DMS79 treated with DMSO at 0.1 percent for 48 hours (cell line): ENCODE measurements at places on chromosomes 3 and 15.

GRCh38 chr3:182636646-182637045 lies 156.7 kb upstream of the ATP11B start:
- DNase-seq, result no peak

DNA sequence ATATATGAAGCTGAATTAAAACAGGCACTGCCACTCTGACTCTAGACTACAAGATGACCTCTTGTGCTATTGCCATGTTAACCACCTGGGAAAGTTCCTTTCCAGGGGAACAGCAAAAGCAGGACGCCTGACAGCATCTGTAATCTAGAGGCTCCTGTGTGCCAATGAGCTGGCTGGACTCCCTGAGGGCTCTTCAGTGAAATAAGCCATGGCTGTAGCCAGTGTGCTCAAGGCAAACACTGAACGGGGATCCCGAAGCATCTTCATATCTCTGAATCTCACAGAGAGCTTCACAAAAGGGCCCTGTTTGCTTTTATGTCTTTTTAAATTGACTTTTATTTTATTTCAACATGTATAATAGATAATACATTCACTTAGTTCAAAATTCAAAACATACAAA lies 57.2 kb downstream of the BFSP2 start:
- DNase-seq, result no peak

- no peak for DNase-seq
Measured at GRCh38 chr3:122642935-122643334, 37.7 kb upstream of the PARP14 start.

GRCh38 chr3:49265661-49266386 lies 11.2 kb downstream of the C3orf62 start:
- no peak for DNase-seq

- DNase-seq, result no peak
Measured at GRCh38 chr3:123457841-123458240, 9.0 kb upstream of the ADCY5 start.

DNA sequence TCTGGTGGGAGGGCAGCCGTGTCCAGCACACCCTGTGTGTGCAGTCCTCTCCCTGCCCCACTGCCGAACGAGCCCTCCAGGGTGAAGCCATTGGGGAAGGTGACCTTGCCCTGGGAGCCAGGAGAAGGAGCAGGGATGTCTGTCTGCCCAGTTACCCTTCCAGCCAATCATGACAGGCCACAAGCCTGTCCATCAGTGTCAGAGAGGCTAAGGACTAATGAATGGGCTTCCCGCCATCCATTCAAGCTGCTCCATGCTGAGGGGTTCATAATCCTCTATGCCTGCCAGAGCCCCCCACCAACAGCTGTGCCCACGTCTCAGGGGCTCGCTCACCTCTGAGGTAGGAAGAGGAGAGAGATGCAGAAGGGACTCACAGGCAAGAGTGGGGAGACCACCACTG lies 15.2 kb downstream of the ALS2CL start:
- DNase-seq, result no peak

- DNase-seq, result no peak
Measured at GRCh38 chr15:101169495-101170071, 82.3 kb downstream of the CHSY1 start.

DNA sequence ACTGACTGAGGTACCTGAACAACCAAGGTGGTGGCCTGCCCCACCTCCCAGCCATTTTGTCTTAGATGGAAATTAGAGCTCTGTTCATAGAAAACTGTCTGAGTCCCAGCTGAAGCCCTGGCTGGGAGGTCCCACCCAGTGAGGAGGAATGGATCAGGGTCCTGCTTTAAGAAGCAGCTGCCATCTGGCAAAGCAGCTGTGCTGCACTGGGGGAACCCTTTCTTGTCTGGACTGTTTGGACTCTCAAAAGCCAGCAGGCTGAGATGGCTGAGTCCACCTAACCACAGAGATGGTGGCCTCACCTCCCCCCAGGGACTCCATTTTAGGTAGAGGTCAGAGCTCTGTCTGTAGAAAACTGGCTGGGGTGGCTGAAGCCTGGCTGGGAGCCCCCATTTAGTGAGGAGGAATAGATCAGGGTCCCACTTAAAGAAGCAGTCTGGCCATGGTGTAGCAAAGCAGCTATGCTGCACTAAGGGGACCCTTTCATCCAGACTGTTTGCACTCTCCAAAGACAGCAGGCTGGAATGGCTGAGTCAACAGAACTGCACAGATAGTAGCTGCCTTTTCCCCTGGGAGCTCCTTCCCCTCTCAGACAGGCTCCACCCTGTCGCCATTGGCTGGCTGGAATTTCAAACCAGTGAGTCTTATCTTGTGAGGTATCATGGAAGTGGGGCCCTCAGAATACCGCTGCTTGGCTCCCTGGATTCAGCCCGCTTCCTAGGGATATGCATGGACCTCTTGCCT lies 116.9 kb downstream of the EPHA6 start:
- no peak for DNase-seq

DNA sequence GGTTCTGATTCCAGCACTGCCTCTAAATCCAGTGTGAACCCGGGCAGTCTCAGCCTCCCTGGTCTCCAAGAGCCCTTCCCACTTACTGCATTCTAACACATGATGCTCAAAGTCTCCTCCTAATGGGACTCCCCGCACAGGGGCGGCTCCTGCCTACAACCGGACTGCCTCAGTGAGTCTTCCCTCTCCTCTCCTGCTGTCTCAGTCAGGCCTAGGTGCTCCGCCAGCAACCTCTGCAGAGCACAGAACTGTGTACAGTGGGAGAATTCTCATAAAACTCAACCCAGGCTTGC lies 28.9 kb downstream of the TBC1D2B start:
- no peak for DNase-seq

DNA sequence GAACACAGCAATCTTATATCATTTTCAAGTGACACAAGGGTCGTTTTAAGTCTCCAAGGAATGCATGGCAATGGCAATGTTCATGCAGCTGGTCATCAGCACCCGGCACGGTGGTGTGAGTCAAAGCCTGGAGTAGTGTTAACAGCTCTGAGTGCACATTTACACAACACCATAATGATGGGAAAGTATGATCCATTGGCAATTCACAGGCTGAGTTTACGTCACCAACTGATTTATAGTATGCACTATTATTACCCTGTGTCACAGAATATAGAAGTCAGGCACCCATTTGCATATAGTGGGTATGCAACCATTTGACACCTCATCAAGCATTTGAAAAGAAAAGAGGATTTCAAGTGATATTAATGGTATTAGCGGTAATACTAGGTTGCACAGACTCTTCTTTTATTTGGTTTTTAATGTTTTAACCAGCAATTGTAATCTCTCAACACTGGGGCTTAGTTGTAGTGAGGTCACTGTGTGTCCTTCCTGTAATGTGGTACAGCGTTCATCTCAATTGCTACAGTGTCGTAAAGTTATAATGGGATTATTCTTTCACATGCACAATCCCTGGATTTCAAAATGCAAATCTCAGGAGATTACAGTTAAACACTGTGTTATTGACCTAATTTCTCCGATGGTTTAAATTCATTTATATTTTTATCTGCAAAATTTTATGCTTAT lies 113.8 kb downstream of the C3orf38 start:
- DNase-seq, result no peak

GRCh38 chr15:83379579-83379959 lies 67.6 kb upstream of the SH3GL3 start:
- DNase-seq, result no peak

- DNase-seq, result no peak
Measured at GRCh38 chr15:62053439-62054085, 6.7 kb downstream of the VPS13C start.
